ENCODE measurements at places on chromosomes 6 and 20. TPM values are rescaled to one million over a fixed set of nuclear protein-coding genes. Genes with fewer than 3 reads are reported as not detected.

DPPA5 gene
- not detected for total RNA-seq

GPSM3 gene
- total RNA-seq: 0.85 TPM

RBM24 gene
- 3.5 TPM for total RNA-seq

PHACTR3 gene
- total RNA-seq: not detected

DSP gene
- total RNA-seq: 0.83 TPM

All from smooth muscle cell of bladder (primary cell).